Activated naive CD4-positive, alpha-beta T cell treated with anti-CD3 and anti-CD28 coated beads, Interleukin-2, amount 50 U/mL, for 16 hours (primary cell): ENCODE measurements at places on chromosomes 11 and 22.

DNA sequence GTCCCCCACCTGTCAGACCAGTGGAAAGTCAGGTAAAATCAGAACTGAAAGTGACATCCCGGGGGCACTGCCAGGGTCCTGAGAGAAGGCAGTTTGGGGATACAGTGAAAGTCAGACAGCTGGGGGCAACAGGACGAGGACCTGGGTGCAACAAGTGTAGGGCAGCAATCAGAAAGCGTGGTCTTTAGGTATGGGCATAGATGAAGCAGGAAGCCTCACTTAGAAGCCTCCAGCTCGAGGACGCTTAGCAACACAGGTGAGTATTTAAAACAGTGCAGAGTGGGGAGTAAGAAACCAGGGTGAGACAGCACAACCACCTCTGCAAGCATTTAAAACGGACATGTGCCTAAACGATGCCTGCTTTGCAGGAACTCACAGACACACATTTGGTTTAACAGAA is 64.6 kb upstream of the POU2AF1 start:
- no peak for DNase-seq

- no peak for DNase-seq
These were observed 27.6 kb upstream of the LRRC10B start for GRCh38 chr11:61480994-61481335.

- DNase-seq, result no peak
These were observed 22.9 kb upstream of the ASPHD2 start for GRCh38 chr22:26406118-26406517.

DNA sequence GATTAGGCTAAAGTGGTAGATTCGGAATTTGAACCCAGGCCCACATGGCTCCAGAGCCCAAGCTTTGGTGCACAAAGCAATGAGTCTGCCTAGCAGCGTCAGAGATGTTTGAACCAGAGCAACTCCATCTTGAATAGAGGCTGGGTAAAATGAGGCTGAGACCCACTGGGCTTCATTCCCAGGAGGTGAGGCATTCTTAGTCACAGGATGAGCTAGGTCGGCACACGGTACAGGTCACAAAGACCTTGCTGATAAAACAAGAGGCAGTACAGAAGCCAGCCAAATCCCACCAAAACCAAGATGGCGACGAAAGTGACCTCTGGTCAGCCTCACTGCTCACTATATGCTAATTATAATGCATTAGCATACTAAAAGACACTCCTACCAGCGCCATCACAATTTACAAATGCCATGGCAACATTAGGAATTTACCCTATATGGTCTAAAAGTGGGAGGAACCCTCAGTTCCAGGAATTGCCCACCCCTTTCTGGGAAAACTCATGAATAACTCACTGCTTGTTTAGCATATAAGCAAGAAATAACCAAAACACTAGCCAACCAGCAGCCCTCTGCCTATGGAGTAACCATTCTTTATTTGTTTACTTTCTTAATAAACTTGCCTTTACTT is 40.3 kb upstream of the DAGLA start:
- DNase-seq, result no peak

DNA sequence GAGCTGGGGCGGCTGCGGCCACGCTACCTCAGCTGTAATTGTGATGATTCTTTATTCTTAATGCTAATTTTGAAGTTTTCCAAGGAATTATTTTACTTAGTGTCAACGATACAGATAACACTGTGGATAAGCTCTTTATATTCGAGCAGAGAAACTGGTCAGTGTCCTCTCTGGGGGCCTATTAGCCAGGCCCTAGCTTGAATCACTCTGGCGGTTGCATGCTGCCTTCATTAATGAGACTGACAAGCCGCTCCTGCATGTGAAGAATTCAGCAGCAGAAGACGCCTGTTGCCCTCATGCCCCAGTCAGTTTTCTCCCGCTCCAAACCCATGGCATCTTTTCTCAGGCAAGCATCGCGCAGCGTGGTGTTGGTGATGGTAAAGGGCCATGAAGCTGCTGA is 851.7 kb downstream of the OPCML start:
- no peak for DNase-seq

DNA sequence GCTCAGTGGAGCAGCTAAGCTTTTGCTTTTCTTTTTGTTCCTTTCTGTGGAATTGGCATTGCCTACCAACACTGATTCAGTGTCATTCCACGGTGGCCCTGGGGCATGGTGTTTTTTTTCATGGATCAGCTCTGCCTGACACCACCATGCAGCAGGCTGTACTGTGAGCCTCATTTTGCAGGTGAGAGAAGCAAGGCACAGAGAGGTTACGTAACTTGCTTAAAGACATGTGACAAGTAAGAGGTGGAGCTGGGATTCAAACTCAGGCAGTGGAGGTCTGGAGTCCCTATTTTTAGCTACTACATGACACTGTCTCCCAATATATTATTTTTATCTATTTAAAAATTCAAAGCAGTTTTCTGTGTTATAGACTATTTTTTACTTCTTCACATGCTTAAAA is 44.4 kb downstream of the APOL3 start:
- no peak for DNase-seq

- no peak for DNase-seq
These were observed 111.5 kb upstream of the CLMP start for GRCh38 chr11:123306531-123306930.

DNA sequence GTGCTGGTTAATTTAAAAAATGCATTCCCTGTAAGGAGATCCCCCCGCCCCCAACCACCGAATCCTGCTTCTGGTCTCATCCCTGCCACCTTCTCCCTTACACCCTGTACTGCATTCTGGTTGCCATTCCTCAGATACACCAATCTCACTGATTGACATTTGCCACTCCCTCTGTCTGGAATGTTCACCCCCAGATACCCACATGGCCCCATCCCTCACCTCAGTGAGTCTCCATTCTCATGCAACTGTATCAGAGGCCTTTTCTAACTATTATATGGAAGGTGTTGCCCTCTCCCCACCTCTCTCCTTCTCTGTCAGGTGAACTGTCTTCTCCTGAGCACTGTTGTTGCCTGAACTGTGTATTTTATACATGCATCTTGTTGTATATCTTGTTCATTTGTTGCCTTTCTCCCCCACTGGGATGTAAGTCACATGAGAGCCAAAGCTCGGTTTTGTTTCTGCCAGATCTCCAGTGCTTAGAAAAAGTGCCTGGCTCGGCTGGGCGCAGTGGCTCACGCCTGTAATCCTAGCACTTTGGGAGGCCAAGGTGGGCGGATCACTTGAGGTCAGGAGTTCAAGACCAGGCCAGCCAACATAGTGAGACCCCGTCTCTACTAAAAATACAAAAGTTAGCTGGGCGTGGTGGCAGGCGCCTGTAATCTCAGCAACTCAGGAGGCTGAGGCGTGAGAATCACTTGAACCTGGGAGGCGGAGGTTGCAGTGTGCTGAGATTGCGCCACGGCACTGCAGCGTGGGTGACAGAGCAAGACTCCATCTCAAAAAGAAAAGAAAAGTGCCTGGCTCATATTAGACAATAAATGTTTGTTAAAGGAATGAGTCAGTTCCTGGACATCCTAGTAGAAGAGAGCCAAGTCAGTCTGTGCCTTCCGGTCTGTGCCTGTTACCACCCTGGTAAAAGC is 61.0 kb downstream of the TNRC6B start:
- DNase-seq, result no peak

DNA sequence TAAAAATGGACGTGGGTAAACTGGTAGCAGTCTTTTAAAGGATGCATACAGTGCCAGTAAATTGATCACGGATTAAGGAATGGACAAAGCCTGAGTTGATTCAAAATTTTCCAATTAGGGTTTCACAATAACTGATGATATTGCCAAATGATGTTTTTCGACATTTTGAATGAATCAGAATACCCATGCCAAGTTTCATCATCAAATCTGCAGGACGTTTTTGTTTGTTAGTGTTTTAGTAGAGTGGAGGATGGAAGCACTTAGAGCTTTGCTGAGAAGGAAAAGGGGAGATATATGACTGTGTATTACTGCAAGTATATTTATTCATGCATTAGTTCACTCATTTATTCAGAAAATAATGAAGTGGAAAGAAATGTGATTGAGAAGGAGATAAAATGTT is 78.3 kb downstream of the SLC17A6 start:
- no peak for DNase-seq

GRCh38 chr11:29482510-29482909 is 534.3 kb downstream of the KCNA4 start:
- DNase-seq, result no peak

DNA sequence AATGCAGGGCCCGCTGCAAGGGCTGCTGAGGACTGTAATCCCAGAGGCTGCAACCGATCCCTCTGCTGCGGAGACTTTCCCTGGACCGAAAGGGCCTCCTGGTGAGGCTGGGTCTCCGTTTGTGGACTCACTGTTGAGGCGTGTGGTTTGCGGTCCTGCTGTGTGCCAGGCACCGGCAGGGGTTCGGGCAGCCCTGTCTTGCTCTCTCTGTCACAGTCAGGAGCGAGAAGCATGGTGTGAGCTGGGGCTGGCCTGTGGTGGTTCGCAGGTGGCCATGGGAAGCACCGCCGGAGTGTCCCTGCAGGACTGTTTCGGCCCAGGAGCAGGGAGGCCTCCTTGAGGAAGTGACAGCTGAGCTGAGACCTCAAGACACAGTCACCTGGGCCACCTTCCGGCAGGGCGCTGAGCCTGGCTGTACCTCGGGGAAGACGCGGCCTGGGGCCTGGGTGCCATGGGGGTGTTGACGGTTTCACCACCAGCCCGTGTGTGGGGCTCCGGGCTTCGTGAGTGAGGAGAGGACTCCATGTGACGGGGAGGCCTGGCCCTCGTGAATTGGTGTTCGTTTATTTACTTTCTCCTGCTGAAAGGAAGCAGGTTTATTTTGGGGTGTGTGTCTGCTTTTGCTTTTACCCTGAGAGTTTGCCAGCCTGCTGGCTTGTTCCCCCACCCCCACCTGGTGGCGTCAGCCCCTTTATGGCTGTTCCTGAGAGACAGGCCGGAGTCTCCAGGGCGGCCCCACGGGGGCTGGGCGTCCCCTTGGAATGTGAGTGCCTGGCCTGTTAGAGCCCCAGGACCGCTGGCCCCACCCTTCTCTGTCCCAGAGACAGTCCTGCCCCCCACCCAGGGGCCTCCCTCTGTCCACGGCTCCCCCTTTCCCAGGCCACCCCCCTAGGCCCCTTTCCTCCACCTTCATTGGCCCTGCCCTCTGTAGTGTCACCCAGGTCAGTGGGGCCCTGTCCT is 122.5 kb downstream of the KCNQ1OT1 start:
- DNase-seq, result peak; percentile 9

DNA sequence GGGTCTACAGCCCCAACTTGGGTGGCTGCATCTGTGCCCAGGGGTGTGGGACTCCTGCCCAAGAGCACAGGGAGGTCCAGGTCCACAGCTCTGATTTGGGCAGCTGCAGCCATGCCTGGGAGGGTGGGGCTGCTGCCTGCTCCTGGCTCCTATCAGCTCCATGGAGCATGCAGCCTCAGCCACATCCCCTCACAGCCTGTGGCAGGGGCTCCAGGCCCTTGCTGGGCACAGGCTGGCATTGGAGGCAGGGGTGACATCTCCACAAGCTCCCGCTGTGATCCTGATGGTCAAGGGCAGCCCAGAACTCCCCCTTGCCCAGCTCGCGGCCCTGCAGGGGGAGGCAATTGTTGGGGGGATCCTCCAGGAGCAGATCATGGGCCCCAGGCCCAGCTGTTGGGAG is 6.3 kb upstream of the OR56A4 start:
- DNase-seq, result no peak

- no peak for DNase-seq
These were observed 4.7 kb downstream of the DPP3 start for GRCh38 chr11:66484806-66485380.

GRCh38 chr22:27418261-27418660 is 383.3 kb downstream of the MN1 start:
- no peak for DNase-seq

DNA sequence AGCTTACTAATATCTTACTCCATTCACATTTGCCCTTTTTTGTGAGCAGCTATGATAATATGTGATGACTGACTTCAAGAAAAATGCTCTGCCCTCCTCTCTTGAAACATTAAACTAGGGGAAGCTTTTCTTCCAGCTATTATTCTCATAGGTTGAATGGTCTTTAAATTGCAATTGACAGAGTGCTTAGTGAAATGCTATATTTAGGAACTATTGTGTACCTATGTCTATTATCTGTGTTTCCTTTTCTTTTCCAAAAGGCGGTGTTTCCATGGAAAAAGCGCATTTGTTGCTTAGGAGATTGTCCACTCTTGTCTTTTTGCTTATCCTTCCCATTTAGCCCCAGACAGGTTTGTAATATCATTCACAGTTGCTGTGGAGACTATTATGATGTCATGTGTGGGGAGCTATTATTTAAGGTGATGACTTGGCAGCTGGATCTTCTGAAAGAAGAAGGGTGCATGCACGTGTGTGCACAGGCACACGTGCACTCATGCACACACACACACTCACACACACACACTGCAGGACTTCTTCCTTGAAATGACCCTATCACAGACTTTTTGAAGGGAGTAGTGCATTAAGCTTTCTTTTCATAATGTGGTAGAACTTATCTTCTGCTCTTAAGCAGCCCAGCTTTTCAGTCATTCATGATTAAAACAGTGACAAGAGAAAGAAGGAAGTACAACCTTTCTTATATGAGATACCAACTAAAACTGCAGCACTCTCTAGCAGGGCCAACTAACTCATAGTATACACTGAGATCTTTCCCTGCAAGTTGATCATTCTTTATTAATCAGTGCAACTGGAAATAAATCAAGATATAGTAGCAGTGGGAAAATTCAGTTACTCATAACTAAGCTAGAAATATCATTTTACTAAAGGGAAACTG is 340.8 kb upstream of the MTNR1B start:
- DNase-seq, result no peak

- DNase-seq, result peak; percentile 74
These were observed 17.8 kb upstream of the WNT7B start for GRCh38 chr22:45994491-45995404.

DNA sequence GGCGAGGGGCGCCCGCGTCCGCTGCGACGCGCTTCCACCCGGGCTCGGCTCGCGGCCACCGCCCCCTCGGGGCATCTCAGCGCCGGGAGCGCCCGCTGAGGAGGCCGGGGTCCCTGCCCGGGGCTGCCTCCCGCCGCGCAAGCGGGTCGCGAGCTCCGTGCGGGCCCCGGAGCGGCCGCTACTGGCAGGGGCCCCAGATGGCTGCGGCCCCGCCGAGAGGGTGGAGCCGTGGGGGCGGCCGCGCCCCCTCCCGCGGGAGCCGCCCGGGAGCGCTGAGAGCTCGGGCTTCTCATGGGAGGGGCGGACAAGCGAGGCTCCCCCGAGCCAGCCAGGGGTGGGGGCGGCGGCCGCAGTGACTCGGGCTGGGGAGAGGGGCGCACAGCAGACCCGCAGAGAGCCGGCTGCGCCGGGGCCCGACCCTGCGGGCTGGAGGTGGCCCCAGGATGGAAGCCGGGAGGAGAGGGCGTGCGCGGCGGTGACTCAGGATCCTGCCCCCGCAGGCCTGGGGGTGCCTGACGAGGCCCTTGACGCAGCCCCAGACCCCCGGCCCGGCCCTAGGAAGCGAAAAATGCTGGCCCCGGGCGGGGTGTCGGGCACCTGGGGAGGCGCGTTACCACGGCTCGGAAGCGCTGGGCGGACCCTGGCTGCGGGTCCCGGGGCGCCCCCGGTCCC is 603 bp upstream of the ZFTA start:
- DNase-seq, result peak; percentile 49

DNA sequence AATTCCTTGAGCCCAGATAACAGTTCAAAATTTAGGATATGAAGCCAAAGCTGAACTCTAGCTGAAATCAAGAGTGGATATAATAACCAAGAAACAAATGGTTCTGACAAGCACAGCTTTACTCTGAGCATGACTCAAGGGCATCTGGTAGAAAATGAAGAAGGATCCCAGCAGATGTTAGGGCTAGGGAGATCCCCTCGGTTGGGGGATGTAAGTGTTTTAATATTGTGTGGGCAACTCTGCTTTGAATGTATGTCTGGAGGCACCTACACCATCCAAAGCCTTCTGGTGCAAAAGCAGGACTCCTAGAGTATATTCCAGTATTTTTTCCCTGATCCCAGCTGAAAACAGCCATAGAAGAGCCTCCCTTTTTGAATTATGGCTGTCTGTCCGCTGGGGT is 61.7 kb downstream of the FLI1 start:
- no peak for DNase-seq

GRCh38 chr11:313304-313786 is 495 bp upstream of the IFITM1 start:
- DNase-seq, result no peak
